ENCODE measurements at places on chromosomes 6 and 20.

GRCh38 chr20:62449951-62450691 lies 22.8 kb upstream of the RBBP8NL start:
- DNase-seq: no peak

- DNase-seq: no peak
Measured at GRCh38 chr20:63132131-63132714, 83.7 kb downstream of the YTHDF1 start.

DNA sequence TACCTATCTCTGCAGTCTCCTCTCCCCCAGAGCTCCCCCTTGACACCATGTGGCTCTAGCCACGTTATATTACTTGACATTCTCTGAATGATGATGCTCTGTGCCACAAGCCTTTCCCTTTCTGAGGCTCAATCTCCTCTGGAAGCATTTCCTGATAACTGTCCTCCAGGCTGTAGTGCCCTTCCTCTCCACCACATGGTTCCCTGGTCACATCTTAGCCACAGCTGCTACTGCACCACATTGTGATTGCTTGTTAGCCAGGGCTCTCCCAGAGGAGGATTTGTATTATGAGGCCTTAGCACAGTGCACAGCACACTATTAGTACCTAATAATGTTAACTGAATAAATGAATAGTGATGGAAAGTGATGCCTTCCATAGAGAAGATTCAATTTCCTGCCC lies 63.9 kb upstream of the RCAN2 start:
- no peak for DNase-seq

GRCh38 chr20:34768096-34768495 lies 57.4 kb downstream of the NCOA6 start:
- DNase-seq: no peak

DNA sequence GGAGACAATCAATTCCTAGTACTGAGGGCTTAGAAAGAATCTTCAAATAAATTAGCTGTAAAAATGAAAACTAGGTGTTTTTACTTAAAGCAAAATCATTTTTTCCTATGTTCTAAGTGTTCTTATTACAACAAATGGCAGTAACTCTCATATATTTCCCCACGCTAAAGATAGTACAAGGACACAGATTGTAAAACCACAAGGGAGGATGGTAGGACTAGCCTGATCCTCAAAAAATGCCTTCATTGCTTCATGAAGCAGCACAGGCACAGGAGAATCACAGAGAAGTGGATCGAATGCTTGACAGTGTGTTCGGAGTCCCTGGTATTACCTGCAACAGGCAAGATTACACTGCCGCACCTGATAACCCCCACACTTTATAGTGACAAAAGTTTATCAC lies 58.5 kb downstream of the SAMD3 start:
- DNase-seq: no peak

- no peak for DNase-seq
Measured at GRCh38 chr6:149783551-149783950, 34.0 kb downstream of the PCMT1 start.

DNA sequence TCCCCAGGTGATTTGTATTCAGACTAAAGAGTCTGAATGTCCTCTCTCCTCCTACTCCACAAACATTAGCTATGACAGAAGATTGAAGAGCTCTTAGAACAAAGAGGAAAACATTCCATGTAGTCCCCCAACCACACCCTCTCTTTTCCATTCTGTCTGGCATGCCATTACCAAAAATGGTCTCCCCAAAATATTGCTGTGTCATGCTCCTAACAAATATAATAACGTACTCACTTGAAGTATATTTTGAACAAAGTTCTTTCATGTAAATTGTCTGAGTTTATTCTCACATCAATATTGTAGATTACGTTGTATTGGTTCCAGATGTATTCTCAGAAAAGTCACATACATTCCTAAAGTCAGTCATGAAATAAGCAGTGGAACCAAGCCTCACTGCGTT lies 467.3 kb upstream of the IRAK1BP1 start:
- DNase-seq: no peak

DNA sequence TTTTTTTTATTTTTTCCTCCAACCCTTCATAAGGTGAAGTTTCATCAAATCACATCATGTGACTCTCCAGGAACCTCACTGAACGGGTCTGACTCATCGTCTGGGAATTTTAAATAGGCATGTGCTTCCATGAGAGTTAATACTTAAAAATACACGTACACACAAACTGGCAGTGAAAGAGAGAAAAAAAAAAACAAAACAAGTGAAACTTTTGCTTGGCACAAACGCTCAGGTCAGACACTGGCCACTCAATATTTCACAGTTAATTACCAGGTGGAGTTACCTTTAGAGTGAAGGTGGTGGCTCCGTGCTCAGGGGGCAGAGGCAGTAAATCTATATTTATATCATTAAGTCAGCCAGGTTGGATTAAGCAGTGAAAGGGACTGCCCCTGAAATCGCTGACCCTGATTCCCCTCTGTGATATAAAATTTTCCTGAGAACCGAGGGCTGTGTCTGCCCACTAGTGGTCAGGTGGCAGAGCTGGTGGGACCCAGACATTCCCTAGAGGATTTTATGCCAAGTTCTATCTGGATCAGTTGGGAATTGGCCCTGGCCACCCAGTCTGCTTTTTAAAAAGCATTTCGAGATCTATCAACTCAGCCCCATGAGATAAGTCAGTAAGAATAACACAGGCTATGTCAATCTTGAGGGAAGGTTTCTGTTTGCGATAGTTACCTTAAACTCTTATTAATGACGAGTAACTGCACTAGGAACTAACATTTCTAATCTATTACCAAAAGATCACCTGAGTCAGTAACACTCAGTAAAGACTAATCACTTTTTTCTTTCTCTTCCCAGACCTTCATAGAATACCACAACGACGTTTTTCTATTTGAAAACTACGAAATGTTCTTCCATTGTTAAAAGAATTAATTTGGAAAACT lies 259.1 kb downstream of the HDGFL1 start:
- DNase-seq: peak; percentile 69

DNA sequence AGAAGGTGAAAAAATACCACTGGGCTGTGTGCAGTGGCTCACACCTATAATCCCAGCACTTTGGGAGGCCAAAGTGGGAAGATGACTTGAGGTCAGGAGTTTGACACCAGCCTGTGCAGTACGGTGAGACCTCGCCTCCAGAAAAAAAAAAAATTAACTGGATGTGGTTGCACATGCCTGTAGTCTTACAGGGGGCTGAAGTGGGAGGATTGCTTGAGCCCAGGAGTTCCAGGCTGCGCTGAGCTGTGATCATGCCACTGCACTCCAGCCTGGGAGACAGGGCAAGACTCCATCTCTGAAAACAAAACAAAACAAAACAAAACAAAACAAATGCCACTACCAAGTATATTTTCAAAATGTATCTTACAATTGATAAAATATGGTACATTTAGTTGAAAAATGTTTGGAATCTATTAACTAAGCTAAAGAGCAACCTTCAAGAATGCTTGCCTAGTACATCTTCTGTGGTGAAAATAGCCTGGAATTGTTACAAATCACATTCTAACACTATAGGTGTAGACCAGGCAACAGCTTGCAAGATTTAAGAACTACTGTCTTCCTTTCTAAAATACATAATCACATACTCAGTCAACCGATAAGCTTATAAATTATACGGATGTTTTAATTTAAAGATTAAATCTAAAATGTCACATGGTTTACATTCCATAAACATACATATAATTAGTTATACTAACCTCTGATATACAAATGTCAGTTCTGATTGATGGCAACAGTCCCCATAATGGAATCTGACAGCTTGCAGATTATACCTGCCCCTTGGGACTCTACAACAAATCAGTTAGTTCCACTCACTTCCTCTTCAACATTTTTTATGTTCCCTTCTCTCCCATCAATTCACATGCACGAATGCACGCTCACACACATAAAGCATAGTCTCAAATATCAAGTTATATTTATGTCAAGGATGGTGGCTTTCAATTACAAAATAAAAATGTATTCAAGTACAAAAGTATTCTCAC lies 150.8 kb downstream of the ASCC3 start:
- DNase-seq: no peak

DNA sequence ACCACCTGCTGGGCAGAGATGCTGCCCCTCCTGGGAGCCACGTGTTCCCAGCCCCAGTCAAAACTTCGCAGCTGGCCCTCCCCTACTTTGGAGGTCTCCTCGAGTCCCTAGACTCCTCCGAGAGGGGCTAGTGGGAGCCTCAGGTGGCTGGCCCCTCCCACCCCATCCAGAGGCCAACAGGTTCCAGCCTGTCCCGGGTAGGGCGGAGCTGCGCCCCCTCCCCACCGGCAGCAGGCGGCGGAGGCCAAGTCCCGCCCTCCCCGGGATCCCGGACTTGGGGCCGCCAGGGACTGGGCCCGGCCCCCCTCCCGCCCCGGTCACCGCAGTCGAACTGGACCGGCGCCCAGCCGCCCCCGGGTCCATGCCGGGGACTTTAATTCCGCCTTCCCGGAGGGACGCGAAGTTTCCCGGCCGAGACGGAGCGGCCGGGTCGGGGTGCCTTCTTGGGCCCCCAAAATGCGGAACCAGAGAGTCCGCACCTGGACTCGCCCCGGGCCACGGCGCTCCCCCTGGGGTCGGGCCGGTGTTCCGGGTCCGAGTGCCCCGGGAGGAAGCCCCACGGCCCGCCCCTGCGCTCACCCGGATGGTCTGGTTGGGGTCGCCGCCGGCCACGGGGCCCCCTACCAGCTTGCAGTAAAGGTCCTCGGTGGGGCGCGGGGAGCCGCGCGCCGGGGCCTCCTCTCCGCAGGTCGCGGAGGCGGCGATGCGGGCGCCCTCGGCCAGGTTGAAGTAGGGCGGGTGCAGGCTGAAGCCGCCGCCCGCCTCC lies 559 bp downstream of the LAMA5 start:
- no peak for DNase-seq

GRCh38 chr6:107735906-107736635 lies 88.0 kb downstream of the SCML4 start:
- no peak for DNase-seq

GRCh38 chr6:166341464-166341863 lies 881 bp downstream of the SFT2D1 start:
- DNase-seq: no peak

DNA sequence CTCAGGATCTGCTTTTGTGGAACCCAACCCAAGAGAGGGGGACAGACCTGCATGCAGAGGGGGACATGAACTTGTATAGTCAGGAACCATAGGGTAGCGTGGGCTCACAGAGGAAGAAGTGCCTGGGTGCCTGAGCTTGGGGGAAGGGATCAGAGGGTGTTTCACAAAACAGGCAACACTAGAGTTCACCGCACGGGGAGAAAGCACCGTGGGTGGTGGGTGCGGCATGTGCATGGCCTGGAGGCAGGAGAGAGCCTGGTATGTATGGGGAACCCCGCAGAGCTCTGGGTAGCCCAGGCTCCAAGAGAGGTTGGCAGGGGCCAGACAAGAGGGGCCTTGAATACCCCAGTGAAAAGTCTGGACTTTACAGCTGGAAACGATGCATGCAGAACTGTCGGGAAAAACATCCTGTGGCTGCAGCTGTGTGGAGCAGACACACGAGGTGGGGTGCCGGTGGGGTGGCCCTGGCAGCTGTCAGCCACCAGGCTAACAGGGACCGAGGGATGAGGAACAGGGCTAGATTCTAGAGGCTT lies 6.7 kb upstream of the EMILIN3 start:
- DNase-seq: no peak

DNA sequence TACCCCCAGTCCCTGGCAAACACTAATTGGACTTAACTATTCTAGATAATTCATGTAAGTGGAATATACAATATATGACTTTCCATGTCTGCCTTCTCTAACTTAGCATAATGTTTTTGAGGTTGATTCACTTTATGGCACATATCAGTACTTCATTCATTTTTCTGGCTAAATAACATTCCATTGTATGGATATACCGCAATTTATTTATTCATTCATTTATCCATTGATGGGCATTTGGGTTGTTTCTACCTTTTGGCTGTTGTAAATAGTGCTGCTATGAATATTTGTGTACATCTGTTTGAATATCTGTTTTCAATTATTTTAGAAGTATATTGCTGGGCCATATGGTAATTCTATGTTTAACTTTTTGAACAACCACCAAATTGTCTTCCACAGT lies 616.3 kb downstream of the UTRN start:
- no peak for DNase-seq

DNA sequence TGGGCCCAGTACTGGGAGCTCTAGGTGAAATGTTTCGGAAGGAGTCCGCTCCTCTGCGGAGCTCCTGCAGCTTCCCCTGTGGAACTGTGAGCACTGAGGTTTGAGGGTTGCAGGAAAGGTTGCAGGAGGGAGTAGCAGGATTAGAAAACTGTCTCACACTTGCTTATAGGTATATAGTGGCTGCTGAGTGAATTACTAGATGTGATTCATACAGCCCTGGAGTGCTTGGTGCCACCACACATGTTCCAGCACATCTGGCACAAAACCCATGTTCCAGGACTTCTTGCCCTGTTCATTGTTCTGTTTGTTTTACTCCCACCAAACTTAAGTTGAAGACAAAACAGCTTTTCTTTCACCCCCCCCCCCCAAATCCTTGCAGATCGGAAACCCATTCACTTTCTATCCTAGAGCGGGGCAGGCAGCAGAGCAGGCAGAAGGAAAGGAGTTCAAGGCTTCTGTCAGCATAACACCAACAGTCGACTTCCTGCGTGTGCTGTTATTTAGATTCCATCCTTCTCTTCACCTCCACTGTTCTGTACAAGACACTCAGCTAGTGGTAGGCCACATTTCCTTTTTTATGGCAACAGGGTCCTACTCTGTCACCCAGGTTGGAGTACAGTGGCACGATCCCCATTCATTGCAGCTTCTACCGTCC lies 669 bp upstream of the PEX6 start:
- DNase-seq: no peak

- DNase-seq: no peak
Measured at GRCh38 chr6:52697903-52698302, 27.0 kb downstream of the TMEM14A start.

DNA sequence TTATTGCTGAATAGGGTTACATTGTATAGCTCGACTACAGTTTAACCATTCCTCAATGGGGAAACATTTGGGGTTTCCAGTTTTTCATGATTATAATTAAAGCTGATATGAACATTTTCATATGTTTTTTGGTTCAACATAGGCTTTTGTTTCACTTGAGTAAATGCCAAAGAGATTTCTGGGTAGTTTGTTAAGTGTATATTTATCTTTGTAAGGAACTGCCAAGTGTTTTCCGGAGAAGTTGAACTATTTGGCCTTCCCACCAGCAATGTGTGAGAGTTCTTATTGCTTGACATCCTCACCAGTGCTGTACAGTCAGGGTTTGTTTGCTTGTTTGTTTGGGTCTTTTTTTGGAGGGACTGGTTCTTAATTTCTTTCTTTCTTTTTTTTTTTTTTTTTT lies 83.7 kb upstream of the RALY start:
- no peak for DNase-seq

Measured in NCI-H2029 treated with DMSO at 0.1 percent for 48 hours (cell line).